ENCODE measurements at places on chromosomes 11 and 22.

DNA sequence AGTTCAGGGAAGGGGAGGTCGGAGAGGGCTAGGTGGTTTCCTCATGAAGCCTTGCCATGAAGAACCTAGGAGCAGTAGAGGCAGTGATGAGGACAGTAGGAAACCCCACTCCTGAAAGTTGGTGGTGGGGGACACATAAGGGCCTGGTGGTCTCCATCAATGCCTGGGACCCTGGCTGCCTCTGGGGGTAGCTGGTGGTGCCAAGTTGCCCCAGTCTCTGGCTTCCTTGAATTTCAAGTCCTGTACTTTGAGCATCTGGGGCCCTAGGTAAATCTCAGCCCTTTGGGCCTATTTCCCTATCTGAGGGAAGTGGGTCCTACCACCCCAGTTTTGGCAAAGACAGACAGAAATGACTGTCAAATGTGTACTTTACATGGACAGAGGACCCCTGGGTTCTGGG, 28.1 kb downstream of the AMPD3 start:
- no peak for DNase-seq

DNA sequence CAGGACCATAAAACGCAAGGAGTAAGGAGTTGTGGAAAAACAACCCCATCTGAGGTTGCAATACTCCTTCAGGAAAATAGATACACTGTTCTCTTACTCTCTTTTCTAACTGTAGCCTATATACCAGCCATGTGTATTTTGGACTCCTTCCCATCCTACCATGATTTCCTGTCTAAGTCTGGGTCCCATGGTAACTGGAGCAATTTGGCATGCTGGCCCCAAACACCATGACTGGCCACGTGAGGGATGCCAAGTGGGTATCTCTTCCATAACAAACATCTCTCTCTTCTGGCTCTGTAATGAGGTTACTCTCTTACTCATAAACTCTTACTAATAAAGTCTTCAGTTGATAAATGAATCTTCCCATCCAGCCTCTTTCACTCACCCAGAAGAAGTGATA, 26.5 kb downstream of the ABTB2 start:
- DNase-seq: no peak

GRCh38 chr11:5242208-5242607, 7.4 kb downstream of the HBG1 start:
- DNase-seq: no peak

DNA sequence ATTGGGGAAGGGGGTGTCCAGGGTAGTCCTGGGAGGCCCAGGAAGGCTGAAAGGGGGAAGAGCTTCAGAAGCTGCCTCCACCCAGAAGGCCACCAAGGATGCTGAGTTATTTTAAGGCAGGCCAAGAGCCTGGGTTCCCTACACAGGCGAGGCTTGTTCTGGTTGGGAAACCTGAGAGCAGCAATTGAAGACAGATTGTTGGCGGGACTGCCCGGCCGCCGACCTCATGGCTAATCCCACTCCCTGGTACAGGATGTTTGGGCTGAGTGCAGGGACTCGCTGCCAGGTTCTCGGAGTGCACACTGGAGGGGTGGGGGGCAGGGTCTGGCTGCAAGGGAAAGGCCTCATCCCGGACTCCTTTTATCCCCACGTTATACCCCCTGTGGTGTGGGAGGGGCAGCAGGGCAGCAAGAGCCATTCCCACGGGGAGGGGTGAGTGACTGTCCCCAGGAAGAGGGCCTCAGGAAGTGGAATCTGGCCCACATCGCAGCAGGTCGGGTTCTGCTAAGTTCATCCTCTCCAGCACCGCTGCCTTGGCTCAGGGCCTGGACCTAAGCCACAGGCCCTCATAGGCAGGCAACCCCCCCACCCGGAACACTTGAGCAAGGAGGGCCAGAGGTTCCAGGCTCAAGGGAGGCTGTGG, 43.6 kb upstream of the PRR5 start:
- peak; percentile 59 for DNase-seq

DNA sequence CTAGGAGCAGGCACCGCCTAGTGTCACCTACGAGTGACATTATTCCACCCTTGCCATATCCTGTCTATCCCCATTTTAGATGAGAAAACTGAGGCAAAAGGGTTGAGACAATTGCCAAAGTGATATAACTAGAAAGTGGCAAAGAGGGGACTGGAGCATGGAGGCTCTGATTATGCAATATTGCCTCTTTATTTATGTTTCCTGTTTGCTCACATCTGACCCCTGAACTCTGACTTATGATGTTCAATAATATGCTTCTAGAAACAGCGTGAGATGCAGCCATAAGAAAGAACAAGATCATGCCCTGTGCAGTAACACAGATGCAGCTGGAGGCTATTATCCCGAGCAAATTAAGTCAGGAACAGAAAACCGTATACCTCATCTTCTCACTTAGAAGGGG, 7.7 kb downstream of the ELF5 start:
- DNase-seq: no peak

DNA sequence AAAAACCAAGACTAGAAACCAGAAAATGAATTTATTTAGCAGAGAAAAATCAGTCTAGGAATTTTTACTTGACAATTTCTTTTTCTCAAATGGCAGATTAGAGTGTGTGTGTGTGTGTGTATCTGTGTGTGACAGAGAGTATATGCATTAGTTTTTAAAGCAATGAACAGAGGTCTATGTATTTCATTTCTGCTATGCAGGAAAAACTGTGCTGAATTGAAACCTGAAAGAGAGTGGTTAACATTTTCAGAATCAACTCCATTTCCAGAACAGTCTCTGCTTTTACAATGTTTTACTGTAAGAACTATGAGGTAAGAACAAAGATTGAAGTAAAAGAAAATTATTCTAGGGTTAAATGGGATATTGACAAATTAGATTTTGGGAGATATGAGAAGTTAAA, 114.8 kb downstream of the GRM5 start:
- no peak for DNase-seq

DNA sequence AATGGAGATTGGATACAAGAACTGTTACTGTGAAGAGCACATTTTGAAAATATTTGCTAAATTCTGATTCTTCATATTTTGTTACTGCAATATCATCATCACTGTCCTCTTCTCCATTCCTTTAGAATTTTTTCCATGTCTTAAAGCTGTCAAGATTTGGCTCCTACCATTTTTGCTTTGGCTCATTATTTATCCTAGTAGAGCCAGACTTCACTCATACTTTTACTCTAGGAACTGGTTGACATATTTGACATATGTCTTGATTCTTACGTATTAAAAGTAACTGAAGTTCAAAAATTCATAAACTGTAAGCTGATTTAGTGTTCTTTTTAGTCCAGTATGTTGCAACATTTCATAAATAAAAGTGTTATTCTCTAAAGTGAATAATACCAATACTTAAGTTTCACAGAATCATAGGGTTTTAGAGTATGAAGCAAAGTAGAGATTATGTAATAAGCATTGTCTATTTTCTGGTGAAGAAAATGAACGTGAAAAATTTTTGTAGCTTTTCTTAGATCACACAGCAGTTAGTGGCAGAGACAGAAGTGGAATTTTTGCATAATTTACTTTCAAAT, 225.6 kb downstream of the TMEM135 start:
- no peak for DNase-seq

DNA sequence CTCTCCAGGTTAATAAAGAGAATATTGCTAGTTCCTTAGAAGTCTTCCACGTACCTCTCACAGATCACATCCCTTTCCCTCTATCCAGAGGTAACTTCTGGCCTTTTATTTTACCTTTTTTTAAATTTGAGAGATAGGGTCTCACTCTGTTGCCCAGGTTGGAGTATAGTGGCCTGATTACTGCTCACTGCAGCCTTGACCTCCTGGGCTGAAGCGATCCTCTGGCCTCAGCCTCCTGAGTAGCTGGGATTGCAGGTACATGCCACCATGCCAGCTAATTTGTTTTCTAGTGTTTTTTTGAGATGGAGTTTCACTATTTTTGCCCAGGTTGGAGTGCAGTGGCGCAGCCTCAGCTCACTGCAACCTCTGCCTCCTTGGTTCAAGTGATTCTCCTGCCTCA, 24.4 kb downstream of the YAP1 start:
- DNase-seq: no peak

- DNase-seq: no peak
These were observed 22.5 kb downstream of the TRAF6 start for GRCh38 chr11:36487619-36488018.

GRCh38 chr11:58647141-58647699, 24.8 kb downstream of the CNTF start:
- DNase-seq: no peak

- DNase-seq: no peak
These were observed 1.2 kb upstream of the TIRAP start for GRCh38 chr11:126281666-126282175.

DNA sequence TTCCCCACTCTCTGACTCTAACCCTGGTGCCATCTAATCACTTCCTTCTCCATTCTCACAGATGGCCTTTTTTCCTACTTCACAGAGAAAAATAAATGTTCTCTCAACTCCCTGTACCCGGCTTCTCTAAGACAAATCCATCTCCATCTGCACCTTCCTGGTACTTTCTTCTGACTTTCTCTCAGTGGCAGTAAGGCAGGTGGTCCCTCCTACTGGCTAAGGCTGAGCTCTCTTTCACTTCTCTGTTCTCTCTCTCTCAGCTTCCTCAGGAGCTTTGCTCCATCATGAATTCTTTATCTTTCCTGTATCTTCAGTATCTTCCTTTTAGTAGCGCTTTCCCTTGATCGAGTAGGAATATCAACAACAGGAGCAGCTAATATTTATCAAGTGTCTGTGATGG, 421.6 kb downstream of the TMEM135 start:
- no peak for DNase-seq

DNA sequence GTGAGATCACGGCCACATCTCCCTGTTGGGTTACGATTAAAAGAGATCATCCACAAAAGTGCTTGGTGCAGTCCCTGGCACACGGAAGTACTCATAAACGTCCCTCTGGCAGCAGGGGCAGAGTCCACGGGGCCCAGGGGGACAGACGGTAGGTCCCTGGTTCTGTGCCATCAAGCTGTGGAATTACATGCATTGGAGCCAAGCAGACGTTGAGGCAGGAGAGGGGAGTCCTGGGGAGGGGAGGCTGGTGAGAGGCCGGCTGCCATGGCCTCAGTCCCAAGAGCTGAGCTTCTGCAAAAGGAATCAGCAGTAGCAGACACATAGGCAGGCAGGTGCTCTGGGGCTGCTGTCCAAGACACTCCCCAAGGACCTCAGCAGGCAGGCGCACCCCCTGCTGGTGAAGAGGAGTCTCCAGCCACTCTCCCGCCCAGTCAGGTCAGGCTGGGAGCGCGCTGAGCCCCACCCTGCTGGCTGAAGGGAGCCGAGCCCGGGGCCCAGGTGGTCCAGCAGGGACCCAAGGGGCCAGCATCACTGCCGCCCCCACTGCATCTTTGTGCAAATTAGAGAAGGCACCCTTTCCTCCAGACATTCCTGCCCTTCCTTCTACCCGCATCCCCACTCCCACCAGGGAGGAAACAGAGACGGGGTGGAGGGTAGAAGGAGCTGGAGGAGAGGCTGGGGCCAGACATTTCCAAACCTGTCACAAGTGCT, 7.6 kb upstream of the KCTD17 start:
- DNase-seq: no peak

DNA sequence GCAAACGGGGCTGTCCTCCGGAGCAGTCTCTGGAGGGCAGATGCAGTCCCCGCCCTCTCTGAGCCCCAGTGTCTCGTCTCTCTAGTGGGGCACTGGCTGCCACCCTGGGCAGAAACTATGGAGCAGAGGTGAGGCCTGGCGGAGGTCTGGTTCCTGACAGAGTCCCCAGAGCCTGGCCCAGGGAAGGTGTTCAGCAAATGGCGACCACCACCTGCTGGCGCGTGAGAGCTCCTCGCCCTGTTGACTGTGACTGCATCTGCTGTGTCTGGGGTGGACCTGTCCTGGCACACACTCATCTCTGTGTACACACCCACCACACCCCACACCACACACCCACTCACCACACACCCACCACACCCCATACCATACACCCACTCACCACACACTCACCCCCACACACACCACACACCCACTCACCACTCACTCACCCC, 18.3 kb upstream of the TTLL12 start:
- no peak for DNase-seq

DNA sequence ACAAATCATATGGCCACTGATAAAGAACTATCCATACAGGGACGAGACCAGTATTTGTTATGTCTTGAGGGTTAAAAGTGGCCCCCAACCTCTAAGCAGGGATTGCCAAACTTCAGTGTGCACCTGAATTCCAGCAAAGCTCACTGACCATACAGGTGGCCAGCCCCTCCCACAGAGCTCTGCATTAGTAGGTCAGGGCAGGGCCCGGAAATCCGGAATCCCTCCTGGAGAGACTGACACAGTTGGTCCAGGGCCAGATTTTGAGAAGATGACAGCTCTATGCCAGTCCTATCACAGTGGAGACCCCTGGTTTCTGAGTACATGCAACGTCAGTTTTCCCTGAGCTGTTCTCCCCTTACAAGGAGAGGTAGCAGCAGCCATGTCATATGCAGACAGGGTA, 20.8 kb downstream of the VPS37C start:
- no peak for DNase-seq

- no peak for DNase-seq
These were observed 16.6 kb downstream of the BTBD10 start for GRCh38 chr11:13446444-13446843.

GRCh38 chr22:27504360-27505253, 296.9 kb downstream of the MN1 start:
- no peak for DNase-seq

GRCh38 chr11:30451626-30452025, 128.7 kb downstream of the ARL14EP start:
- DNase-seq: no peak

GRCh38 chr22:45756558-45756957, 84.9 kb downstream of the ATXN10 start:
- DNase-seq: no peak

- no peak for DNase-seq
These were observed 42.4 kb downstream of the CACNA1I start for GRCh38 chr22:39612811-39613548.

GRCh38 chr11:61018059-61018458, 46.6 kb downstream of the CD6 start:
- no peak for DNase-seq

All from hypothalamus (tissue), 51 donors.